ENCODE measurements at places on chromosomes 1 and 21.

- DNase-seq = no peak
These were observed 326.5 kb upstream of the ESRRG start for GRCh38 chr1:217049721-217050120.

DNA sequence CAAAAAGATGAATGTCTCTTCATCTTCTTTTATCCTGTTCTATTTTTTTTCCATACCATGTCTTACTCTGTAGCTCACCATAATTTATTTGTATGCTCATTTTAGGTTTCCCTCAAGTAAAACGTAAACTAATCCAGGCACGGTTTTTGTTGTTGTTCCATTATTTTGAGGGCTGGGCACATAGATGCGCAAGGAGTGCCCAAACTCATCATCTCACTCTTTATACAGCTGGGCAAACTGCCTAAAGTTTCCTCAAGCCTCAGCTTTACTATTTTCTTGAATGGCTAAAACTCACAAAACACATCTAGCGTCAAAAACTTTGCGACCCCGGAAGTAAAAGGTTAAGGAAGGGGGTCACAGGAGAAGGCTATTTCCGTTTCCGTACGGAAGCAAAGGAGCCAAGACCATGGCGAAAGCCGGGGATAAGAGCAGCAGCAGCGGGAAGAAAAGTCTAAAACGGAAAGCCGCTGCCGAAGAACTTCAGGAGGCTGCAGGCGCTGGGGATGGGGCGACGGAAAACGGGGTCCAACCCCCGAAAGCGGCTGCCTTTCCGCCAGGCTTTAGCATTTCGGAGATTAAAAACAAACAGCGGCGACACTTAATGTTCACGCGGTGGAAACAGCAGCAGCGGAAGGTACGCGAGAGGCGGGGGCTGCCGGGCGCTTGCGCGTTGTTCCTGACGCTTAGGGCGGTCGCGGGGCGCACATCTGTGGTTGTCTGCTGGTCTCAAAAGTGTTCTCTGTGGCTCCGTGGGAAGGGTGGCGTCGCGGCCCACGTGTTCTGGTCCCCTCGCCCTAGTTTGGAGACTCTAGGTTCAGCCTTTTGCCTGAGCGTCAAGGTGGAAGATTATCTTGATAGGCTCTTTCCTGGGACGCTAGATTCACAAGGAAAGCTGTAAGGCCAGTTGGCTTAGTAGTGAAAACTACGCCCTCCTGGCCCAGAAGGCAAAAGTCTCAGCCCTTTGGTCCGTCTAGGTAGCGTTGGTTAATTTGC lies at the start of gene RPF1:
Gene RPF1, plus strand, starts transcription at position 391 of the 993 bp plus-strand sequence. Its CDS starts 16 bp downstream, at position 407.
- peak; percentile 96 for DNase-seq

DNA sequence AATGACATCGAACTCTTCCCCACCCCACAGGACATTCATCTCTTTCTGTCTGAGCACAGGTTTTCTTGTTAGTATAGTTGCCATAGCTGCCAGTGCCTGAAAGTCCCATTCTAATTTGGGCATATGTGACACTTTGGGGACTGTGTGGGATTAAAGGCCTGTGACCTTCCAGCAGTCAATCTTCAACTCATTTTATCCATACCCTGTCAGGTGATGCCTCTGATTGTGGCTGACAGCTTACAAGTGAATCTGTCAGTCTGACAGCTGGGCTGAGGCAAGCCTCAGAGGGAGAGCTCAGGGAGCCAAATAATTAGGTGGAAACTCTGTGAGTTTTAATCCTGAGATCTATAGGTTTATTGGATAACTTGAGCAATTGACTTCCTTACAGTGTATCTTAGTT lies 29.6 kb downstream of the ZCCHC17 start:
- no peak for DNase-seq

DNA sequence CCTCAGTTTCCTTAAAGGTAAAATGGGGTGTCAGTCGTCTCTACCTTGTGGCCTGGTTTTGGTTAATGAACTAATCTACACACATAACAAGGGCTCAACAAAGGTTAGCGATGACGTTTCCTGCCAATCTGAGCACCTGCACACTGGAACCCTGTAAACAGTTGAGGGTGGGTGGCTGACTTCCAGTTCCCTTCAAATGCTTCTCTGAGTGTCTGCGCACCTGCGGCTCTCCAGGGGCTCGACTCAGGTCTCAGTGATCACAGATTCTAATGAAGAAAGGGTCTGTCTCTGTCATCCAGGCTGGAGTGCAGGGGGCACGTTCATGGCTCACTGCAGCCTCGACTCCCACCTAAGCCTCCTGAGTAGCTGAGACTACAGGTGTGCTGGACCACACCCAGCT lies 3.3 kb upstream of the AGPAT3 start:
- peak; percentile 67 for DNase-seq

- DNase-seq = no peak
These were observed 21.9 kb upstream of the KIF14 start for GRCh38 chr1:200642481-200642880.

DNA sequence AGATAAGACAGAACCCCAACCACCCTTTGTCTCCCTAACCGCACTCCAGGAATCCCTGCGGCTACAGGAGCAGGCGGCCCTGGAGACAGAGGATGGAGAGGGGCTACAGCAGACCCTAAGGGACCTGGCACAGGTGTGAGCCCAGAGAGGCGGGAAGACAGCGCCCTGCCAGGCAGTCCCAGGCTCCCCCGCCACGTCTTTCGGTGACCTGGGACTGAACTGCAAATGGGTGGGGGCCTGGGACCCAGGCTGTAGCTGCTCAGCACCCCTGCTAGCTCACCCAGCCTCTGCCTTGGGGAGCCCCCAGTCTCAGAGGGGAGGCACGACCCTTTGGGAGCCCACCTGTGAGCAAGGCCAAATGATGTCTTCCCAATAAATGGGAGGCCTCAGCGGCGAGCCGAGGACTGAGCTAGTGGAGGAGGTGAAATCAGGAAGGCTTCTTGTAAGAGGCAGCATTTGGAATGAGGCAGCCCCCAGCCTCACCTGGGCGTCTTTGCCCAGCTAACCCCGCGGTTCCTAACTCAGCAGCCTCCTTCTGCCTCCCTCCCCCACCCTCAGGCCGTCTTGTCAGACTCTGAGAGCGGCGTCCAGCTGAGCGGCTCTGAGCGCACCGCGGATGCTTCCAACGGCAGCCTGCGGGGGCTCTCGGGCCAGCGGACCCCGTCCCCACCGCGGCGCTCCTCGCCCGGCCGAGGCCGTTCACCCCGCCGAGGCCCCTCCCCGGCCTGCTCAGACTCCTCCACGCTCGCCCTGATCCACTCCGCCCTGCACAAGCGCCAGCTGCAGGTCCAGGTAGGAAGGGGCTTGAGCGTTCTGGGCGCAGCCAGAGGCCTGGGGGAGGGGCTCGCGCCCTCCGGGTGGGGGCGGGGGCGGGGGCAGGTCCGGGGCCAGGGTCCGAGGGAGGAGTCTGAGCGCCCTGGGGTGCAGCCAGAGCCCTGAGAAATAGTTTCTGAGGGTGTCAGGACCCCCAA lies 16.9 kb downstream of the CROCC start:
- no peak for DNase-seq

GRCh38 chr1:59520194-59520593 lies 223.3 kb downstream of the FGGY start:
- no peak for DNase-seq

GRCh38 chr21:45830720-45831366 lies 150.7 kb upstream of the COL6A1 start:
- DNase-seq = no peak

DNA sequence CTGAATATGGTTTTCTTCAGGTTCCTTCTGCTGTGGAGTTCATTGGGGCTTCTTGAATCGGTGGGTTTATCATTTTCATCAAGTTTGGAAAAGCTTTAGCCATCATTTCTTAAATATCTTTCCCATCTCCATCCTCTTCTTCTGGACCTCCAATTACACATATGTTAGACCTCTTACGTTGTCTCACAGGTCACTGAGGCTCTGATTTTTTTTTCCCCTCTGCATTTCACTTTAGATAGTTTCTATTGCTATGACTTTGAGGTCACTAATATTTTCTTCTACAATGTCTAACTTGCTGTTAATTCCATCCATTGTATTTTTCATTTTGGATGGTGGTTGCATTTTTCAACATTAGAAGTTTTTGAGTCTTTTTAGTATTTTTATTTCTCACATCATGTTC lies 47.3 kb upstream of the CASZ1 start:
- DNase-seq = no peak

DNA sequence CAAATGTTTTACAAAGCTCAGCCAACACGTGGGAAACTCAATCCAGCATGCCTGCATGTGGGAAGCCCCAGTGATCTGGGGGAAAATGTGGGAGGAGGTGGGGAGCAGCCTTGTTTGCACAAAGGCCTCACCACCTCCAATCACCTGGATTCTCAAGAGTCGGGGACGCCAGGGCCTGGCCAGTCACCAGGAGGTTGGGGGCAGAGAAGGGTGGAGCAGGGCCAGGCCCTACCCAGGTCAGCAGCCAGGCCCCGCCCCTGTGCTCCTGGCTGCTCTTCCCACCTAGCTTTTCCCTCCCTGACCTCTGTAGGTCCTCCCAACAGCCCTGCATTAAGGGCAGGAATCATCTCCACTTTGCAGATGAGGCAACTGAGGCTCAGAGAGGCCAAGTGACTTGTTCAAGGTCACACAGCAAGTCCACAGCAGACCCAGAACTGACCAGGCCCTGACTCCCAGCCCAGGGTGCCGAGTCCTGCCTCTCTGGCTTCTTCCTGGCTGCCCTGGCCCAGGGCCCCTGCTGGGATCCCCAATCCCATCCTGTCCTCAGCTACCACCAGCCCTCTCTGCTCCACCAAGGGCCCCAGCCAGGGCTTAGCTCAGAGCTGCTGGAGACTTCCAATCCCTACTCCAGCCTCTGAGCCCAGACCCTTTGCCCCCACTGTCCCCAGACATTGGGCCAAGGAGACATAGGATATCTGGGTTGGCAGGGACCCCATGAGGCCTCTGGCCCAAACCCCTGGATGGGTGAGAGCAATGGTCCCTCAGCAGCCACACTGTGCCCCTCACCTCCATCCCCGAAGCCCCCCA lies 508.6 kb downstream of the PTPRU start:
- no peak for DNase-seq

- DNase-seq = no peak
These were observed 8.3 kb downstream of the OTUD7B start for GRCh38 chr1:150002217-150002616.

DNA sequence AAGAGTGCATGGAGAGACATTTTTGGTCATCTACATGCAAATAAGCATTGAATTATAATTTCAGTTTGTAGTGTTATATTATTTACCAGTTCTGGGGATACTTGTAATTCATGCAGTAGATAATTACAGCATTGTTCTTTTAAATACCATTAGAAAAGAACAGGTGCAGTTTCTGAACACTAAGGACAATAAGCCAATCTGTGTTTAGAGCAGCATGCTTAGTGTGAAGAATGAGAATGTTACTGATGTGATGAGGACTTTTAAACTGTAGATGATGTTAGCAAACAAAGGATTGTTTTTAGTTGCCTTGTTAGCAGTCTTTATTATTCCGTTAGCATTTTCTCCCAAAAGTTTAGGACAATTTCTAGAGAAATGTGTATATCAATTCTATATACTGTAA lies 348.3 kb downstream of the BRINP3 start:
- no peak for DNase-seq

- no peak for DNase-seq
These were observed 41.8 kb upstream of the POFUT2 start for GRCh38 chr21:45329261-45330074.

DNA sequence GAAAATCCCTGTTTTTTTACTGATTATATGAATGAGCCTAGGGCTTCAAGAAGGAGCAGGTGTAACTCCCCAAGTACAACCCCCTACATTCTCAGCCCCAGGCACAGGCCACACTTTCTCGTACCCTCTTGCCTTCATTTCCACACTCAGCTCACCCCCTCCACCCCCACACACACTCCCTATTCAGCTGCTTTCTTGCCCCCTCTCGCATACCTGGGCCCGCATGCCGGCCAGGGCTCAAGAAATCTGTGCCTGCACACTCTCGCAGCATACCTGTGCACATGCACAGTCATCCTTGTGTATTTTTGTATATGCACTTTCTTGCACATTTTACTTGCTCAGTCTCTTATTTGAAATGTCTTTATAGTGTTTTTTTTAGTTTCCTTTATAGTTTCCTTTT lies 2.0 kb downstream of the PTPRF start:
- no peak for DNase-seq

- DNase-seq = peak; percentile 70
These were observed 2.9 kb downstream of the RCAN1 start for GRCh38 chr21:34612056-34612455.

- DNase-seq = no peak
These were observed 1.6 kb upstream of the IER5 start for GRCh38 chr1:181086926-181087325.

GRCh38 chr21:15224346-15225086 lies 159.7 kb upstream of the NRIP1 start:
- DNase-seq = no peak

GRCh38 chr1:220983877-220984635 lies 104.8 kb downstream of the HLX start:
- no peak for DNase-seq

DNA sequence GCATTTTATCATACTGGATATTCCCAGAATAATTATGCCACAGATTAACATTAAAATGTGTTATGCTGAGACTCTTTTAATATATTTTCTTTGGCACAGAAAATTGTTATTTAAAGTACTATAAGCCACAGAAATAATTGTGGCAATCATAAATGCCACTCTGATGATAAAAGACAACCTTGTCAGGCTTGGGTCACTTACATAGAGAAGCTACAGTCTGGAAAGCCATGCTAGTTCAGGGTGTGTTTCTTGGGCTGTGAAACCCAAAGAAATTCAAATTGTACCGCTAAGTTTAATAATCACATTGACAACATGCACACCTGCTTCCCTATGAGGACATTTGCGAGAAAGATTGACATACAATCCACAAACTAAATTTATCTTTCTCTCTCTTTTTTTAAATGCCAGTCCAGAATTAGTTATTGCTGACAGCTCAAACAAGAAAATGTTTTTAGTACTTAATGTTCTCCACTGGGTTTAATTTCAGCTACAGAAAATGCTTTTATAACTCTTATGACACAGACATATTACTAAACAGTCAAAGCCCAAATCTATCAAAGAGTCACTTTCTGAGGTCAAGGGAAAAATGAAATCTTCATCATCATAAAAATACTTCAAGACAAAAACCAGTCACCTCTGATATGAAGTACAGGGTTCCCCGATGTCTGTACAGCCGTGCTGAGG lies 38.7 kb downstream of the TTC13 start:
- no peak for DNase-seq

DNA sequence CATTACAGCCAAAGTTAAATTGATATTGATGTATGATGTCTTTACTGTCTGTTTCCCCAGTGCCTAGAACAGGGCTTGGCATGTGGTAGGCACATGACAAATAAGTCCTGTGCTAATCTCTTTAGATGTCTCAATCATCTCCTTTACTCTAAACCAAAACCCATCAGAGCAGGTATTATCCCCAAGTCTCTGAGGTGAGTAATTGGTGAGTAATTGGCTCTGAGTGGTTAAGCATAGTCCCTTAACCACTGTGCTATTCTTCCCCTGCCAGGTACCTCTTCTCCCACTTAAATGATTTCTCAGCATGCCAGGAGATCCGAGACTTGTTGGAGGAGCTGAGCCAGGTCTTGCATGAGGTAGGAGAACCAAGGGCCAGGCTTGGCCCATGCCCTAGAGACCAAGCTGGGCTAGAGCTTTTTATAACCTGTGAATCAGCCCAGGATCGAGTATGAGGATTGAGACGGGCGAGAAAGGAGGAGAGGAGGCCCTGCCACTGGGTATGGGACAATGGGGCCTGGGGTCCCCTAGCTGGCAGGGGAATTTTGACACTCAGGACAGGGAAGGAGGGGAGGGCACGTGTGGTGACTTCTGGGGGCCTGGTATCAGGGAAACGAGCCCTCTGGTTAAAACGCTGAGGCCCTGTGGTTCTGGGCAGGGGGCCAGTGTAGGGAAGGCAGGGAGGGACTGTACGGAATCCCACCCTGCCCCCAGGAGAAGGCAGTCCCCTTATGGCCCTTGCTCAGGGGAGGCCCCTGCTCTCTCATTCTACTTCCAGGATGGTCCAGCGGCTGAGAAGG lies 4.5 kb downstream of the CNKSR1 start:
- no peak for DNase-seq

GRCh38 chr1:72485801-72486200 lies 203.5 kb upstream of the NEGR1 start:
- no peak for DNase-seq
